ENCODE measurements at places on chromosomes 4 and X. TPM values are rescaled to one million over a fixed set of nuclear protein-coding genes. Genes with fewer than 3 reads are reported as not detected.
A peak's percentile ranks its signal among the peaks of the same experiment; 100 is the strongest.

DNA sequence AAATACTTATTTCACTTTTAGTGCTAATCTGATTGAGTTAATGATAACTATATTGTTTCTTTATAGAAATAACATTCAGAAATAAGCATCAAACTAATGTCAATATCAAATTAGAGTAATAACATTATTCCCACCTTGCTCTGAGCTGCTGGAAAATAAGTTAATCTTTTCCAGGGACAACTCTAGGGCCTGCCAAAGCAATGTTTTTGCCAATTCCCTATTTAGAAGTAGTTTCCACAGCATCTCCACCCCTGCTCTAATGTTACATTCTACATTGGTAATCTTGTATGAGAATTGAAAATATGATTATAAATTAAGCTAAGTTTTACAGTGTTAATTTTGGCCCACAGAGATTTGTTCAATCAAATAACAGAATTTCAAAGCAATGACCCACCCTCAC, 68.3 kb downstream of the REELD1 start:
- no peaks in the 10 kb centered on the region for H3K36me3 ChIP-seq
- H3K4me1 ChIP-seq = no peaks in the 10 kb centered on the region
- no peak overlapping the region for H3K27ac ChIP-seq
- H3K27me3 ChIP-seq = no peaks in the 10 kb centered on the region

DNA sequence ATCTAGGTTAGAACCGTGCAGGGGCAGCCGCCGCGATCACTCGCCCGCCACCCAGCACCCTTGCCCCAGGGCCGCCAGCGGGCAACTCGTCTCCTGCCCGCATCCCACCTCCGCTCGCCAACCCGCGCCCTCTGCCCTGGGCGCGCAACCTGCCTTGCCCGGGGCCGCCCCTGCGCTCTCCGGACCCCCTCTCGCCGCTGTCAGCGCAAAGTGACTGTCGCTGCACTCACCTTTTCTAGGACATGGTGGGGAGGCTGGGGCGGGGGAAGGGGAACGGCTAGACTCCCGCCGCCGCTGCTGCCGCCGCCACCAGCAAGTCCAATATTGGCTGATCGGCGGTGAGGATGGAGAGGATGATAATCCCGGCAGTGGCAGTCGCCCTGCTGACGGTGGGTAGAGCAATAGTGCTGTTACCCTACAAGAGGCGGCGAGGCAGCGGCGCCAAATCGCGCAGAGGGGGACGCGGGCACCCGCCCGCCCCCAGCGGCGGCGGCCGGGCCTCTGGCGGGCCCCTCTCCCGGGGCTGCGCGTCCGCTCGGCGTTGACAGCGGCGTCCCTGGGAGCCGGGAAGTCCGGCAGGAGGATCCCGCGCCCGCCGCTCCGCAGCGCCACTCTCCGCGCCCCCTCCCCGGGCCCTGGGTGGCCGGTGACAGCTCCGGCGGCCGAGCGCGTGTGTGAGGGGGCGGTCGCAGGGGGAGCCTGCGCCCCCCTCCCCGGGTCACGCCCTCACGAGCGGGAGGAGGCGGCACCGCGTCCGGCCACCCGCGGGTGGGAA, 2.3 kb upstream of the NR3C2 start:
- H3K4me3 ChIP-seq = peak overlapping the region; percentile 82
- no peaks in the 10 kb centered on the region for H3K36me3 ChIP-seq
- H3K27ac ChIP-seq = no peak overlapping the region
- peaks cover 13% of the 10 kb centered on the region for H3K4me1 ChIP-seq
- peaks cover 67% of the 10 kb centered on the region for H3K27me3 ChIP-seq

DNA sequence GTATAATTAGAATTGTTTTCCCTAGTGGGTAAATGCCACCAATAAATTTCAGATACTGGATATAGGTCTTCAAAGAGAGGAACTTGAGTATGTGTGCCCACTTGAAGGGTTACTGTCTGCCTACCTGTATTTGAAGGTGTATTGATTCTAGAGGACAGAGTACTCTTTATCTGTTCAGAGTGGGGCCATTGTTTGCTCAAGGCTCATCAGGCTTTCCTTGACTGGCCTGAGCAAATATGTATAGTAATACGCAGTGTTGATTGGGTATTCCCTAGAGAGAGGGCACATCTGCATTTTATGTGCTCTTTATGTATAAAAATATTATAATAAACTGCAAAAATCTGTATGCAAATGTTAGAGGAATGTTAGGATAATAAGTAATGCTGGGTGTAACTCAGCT, 23.7 kb downstream of the RP2 start:
- no peaks in the 10 kb centered on the region for H3K27me3 ChIP-seq
- no peaks in the 10 kb centered on the region for H3K36me3 ChIP-seq
- no peak overlapping the region for H3K4me3 ChIP-seq

DNA sequence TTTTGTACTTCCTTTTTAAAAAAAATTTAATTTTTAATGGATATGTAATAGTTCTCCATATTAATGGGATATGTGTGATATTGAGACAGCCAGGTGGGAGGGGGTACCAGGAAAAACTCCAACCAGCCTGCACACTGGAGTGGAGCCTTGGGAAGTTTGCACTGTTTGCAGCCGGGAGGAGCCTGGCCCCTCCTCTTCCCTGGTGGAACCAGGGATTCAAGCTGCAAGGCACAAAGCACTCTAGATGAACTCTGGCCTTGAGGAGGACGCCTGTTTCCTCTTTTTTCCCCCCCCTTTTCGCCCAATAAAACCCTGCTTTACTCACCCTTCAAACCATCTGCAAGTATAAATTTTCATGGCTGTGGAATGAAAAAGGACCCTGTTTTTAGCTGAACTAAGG, 48.2 kb upstream of the GC start:
- H3K36me3 ChIP-seq = no peaks in the 10 kb centered on the region
- H3K27me3 ChIP-seq = no peaks in the 10 kb centered on the region
- no peak overlapping the region for H3K4me3 ChIP-seq
- no peaks in the 10 kb centered on the region for H3K4me1 ChIP-seq

GRCh38 chrX:111336141-111336540, 65.9 kb upstream of the CAPN6 start:
- H3K27ac ChIP-seq = no peak overlapping the region
- H3K4me3 ChIP-seq = no peak overlapping the region
- H3K27me3 ChIP-seq = peaks cover 9% of the 10 kb centered on the region

DNA sequence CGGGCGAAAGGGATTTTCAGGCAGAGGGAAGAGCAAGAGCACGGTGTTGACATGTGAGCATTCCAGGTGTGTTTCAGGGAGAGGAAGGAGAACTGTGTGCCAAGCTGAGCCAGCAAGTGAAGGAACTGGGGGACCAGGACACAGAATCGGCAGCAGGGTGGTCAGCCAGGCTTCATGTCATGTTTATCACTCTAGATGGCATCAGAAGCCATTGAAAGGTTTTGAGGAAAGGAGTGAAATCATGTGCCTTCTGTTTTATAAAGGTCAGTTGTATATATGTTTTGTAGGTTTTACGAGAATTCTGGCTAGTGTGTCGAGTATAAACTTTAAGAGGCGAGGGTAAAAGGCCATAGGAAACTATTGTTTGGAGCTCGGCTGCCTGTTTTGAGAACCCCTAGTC, 682.3 kb downstream of the TRIML1 start:
- H3K27me3 ChIP-seq = no peaks in the 10 kb centered on the region
- H3K27ac ChIP-seq = no peak overlapping the region

DNA sequence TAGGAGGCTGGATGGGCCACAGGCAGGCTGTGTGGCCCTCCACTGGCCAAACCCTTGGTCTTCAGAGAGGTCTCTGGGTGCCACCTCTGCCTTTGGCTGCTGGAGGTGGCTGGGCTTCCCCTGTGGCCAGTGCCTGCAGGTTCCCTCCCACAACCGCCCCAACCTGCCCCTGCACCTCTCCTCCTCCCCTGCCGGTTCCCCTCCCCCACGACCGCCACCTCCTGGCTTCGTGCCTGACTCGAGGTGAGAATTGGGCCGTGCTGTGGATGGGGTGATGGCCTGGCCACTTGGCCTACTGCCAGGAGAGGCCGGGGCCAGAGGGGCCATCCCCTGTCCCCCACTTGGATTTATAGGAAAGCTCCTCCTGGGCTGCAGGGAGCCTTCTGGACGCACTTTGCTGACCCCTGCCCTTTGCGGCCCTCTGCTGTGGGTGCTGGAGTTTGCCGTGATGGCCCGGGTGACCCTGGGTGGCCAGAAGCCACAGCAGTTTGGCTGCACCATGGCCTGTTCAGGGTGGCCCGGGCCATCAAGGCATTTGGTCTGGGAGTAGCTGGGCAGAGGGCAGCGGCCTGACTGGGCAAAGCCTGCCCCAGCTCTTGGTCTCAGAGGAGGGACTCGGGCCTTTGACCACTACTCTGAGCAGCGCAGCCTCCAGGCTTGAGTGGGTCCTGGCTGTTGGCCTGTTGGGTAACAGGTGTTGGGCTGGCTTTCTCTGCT, 3.8 kb downstream of the NAT8L start:
- peak; percentile 87 for DNase-seq
- H3K4me3 ChIP-seq = no peak overlapping the region

DNA sequence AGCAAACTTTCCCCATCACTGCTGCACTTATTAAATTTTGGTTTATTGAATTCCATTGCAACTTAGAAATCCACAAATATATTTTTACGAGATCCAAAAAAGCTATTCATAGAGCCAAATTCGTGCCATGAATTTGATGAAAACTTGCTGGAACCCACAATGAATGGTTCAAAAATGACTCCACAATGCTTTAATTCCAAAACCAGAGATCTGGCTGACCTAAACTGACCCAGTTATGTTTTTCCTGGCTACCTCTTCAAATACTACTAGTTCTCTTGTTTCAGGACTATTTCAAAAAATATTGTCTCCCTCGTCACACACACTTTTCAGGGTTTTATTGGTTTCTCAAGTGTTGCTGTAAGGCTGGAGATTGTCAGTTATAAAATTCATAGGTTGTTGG, 474.8 kb downstream of the PDGFC start:
- peaks cover 57% of the 10 kb centered on the region for H3K4me1 ChIP-seq
- H3K27ac ChIP-seq = peak overlapping the region; percentile 90

DNA sequence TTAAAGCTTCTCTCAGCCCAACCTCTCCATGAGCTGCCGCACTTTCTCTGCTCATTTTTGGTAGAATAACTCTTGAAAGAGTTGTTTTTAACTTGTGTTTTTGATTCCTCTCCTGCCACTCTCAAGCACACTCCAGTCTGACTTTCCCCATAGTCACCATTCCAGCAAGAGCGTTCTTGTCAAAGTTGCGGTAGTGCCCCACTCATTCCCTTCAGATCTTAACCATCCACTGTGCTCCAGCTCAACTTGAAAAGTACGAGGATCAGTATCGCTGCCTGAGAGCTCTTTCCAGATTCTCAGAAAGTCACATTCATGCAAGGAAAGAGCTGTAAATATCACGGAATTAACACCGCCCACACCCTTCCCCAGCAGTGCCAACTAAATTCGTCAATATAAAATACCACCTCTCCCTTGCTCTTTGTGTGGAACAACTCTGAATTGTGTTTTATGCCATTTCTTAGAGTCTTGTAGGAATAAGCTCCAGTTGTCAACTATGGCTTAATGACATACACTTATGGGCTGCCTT, 59.7 kb upstream of the IL15 start:
- H3K4me3 ChIP-seq = peak overlapping the region; percentile 18
- peaks cover 11% of the 10 kb centered on the region for H3K4me1 ChIP-seq
- DNase-seq = no peak
- no peak overlapping the region for H3K27ac ChIP-seq

DNA sequence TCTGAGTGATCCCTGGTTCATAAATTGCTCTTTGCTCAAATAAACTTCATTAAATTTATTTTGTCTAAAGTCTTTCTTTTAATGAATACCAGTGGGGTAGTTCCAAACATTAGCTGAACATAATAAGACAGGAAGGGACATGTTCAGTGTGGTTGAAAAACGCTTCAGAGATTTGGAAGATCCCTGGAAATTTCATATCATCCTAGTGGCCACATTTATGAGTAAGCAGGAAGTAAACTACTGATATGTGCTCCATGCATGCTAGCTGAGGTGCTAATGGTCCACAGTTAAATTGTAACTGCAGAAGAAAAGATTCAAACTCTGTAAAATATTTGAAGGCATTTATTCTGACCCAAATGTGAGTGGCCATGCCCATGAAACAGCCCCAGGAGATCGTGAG, 1328.7 kb downstream of the ADGRL3 start:
- no peaks in the 10 kb centered on the region for H3K27me3 ChIP-seq
- H3K36me3 ChIP-seq = no peaks in the 10 kb centered on the region
- no peak overlapping the region for H3K4me3 ChIP-seq
- H3K4me1 ChIP-seq = no peaks in the 10 kb centered on the region

DNA sequence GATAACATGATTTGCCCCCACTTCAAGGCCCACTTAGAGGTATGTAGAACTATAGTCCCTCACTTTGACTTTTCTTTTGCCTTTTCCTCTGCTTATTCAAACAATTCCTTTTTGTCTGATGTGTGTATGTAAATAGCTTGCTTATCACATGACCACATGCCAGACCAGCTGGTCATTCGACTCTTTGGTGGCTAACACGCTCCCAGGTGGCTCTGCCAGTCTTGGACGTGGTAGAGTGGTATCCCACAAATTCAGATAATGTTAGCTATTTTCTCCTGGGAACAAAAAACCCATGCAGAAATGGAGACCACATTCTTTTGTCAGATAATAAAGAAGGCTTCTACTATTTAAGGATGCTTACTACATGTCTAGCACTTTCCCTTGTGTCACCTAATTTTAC, 47.9 kb downstream of the ARHGAP24 start:
- H3K27ac ChIP-seq = no peak overlapping the region
- DNase-seq = no peak

DNA sequence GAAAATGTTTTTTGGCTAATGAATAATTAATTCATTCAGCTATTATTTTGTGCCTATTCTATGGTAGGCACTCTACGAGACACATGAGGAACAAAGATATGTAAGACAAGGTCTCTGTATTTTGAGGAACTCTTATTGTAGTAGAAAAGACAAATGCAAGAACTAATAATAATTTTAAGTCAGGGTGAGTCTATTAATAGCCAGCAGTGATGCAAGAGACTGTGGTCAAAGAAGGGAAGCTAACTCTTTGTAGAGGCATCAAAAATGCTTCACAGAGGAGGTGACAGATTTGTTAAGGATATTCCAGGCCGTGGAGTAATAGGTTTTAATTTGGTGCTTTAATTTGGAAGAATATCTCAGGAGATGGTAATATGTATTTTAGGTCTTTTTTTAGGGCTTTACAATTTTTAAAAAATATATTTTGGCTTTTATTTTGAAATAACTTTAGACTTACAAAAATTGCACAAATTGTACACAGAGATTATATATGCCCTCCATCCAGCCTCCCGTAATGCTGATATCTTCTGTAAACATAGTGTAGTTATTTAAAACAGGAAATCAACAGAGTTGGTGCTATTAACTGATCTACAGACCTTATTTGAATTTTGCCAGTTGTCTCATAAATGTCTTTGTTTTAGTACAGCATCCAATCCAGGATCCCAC, 48.1 kb downstream of the DCLK2 start:
- no peaks in the 10 kb centered on the region for H3K36me3 ChIP-seq
- H3K4me1 ChIP-seq = peaks cover 40% of the 10 kb centered on the region
- H3K27me3 ChIP-seq = no peaks in the 10 kb centered on the region
- peak overlapping the region; percentile 60 for H3K27ac ChIP-seq
- peak overlapping the region; percentile 4 for H3K4me3 ChIP-seq
- DNase-seq = no peak

Gene F11
- total RNA-seq = not detected

Gene NDST3
- not detected for total RNA-seq

Gene KCTD8
- total RNA-seq = not detected

Gene NLGN3
- total RNA-seq = 0.36 TPM

Measured in osteoblast (primary cell).